ENCODE measurements at places on chromosomes 7 and 10.

DNA sequence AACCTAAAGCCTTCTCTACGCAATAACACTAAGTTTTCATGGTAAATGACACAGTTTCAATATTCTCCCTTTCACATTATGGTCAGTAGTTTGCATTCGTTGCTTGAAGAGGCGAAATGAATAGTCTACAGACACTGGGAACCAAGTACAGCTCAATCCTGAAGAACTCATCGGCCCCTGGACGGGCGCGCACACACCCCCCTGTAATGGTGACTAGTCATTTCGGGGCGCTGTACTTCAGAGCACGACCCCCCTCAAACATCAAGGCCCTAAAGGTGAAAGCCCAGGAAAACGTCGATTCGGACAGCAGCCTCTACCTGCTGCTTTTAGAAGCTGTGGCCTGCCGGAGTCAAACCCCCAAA lies 1.0 kb downstream of the NT5C2 start:
- peak; percentile 3 for DNase-seq

DNA sequence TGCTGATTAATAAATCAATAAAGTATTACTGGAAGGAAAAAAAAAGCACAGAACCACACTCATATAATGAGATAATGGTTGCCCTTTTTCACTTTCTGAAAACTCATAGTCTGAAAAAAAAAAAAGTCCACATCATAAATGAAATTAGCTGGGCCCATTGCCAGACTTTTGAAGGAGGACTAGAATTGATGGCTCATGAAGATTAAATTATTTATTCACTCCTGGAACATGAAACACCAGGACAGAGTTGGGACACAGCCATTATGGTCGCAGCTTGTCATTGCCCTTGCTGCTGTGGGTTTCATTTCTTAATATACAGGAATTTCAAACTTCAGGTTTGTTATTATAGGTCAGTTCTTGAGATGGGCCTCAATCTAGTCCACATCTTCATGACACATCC lies 91.9 kb downstream of the CNTNAP2 start:
- DNase-seq = no peak

DNA sequence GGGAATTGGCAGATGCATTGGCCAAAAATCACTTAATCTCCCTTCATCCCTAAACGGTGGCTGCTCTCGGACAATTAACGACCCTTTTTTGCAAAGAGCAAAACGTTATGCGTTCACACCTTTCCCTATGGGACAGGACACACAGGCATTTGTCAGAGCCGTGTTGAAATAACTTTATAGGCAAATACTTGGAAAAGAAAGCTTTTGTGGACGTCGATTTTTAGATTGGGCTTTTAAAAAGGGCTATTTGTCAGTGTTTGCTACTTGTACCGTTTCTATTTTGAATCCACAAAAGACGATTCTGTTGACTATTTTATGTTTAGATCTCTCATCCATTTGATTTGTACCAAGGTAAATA lies 245.6 kb downstream of the SLC25A13 start:
- DNase-seq = no peak

DNA sequence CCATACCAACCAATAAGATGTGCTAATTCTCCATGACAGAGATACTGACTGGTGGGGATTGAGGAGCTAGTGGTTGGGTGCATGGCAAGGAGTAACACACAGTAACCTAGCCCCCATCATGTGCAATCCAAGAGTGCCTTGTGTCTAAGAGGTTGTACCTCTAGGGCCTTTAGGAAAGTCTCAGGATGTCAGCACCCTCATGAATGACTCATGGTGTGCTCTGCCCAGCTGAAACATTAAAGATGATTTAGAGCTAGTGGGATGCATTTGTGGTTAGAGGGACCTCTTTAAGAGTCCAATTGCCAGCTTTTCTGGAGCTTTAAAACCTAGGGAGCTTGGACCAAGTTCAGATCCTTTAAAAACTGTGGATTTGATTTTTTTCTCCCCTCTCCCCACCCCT lies 181.1 kb downstream of the HERPUD2 start:
- DNase-seq = no peak

DNA sequence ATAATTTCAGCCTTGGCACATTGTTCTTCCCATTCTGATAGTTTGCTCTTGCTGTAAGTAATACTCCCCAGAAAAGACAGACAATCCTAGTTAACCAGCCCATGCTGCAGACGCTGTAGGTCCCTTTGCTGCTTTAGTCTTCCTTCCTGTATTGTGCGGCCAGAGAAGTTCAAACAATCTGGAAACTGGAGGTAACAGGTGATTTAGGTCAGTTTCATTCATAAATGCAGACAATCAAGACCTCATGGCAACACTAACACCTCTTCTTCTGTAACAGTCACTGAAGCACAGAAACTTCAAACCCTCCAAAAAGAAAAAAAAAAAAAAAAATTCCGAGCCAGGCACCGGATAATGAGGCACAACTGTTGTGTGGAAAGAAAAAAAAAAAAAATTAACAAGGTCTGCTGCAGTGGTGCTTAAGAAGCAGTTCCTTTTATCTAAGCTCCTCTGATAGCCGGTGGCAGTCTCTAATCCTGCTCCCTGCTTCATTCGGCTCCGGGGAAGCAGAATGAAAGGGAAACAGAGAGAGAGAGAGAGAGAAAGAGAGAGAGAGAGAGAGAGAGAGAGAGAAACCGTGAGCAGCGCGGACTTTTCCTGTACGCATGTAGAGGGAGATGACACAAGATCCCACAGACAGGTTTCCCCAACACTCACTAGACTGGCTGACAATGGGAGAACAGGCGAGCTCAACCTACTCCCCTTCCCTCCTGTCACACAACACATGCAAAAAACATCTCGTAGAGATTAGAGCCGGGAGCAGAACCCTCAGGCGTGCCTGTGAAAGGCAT lies at the start of gene SEMA3A:
TSS of gene SEMA3A (minus strand) at position 306 of the 788 bp plus-strand sequence. CDS start at position 103, 203 bp downstream.
- peak; percentile 41 for DNase-seq

Measured in RPMI8226 (cell line).